ENCODE measurements at places on chromosomes 1 and 21.
A peak's percentile ranks its signal among the peaks of the same experiment; 100 is the strongest.

- no peak for DNase-seq
Measured at GRCh38 chr1:37724575-37724974, 32.3 kb downstream of the CDCA8 start.

GRCh38 chr1:170461762-170462384 lies 70.1 kb upstream of the GORAB start:
- no peak for DNase-seq

DNA sequence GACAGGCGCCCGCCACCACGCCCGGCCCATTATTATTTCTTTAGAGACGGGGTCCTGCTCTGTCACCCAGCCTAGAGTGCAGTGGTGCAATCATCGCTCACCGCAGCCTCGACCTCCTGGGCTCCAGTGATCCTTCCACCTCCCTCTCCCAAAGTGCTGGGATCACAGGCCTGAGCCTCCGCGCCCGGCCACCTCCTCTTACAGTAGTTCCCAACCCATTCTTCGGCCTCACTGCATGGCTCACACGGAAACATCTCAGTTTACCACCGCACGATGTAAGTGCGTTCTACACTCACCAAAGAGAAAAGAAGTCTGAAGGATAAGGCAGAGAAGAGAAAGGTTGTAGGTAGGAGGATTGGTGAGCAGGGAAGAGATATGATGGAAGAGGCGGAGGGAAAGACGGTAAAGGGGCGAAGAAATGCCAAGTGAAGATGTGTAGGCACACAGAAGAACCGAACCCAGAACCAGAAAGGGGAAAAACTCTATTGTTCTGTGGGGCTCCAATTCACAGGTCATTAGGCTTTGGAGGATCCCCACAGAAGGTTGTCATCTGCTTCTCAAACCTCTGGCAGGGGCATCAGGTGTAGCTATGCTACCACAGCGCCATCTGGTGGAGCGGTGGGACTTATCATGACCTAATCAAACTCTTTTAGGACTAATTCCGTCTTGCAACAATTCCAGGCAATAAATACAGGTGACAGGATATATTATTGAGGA lies 504.2 kb downstream of the SMYD3 start:
- DNase-seq, result peak; percentile 81

- no peak for DNase-seq
Measured at GRCh38 chr21:38780879-38781278, 24.9 kb upstream of the ETS2 start.

DNA sequence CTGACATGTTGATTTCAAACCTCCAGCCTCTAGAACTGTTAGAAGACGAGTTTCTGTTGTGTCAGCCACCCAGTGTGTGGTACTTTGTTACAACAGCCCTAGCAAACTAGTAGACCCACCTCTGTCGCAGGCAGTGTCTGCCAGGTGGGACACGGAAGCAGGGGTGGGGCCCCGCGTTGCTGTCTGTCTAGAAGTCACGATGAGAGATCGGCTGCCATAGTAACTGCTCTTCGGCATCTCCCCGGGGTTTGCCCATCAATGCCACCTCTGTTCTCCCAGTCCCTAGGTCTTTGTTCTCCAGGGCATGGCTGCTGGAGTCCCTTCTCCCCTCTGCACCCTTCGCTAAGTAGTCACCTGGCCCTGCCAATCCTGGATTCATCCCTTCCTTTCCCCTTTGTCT lies 15.2 kb upstream of the CLSTN1 start:
- no peak for DNase-seq

- no peak for DNase-seq
Measured at GRCh38 chr1:2027961-2028583, 8.9 kb downstream of the GABRD start.

DNA sequence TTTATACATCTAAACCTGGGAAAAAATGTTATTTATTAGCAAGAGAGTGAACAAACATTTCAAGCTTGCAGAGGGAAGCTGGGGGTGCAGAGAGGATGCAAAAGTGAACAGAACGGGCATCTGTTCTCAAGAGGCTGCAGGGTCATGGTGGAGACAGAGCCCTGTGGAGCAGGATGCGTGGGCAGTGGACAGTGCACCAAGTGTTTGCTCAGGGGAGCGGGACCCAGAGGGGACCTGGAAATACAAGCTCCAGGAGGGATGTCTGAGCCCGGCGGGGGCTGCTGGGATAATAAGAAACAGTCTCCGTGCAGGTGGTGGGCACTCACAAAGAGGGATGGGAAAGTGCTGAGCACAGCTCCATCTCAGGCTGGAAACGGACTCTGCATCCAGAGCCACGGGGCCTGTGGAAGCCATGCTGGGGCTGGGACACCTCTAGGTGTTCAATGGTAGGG lies 105.3 kb upstream of the SLC45A1 start:
- no peak for DNase-seq

- no peak for DNase-seq
Measured at GRCh38 chr1:6025269-6026094, 20.2 kb upstream of the KCNAB2 start.

- no peak for DNase-seq
Measured at GRCh38 chr21:15631342-15631741, 98.4 kb upstream of the USP25 start.

DNA sequence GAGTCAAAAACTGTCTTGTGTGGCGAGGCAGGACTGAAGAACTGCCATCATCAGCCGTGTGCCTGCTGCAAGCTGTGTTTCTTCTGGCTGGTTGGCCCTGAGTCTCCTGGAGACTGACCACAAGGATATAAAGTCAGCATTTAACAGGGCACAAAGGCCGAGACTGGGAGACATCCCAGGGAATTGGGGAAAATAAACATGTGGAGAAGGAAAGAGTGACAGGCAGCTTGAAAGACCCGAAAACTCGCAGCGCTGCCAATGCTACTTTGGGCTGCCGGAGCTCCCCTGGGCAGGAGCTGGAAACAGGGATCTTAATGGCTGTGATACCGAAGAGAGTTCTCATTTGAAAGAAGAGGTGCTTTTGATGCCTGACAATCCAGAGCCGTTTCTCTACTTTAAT lies 125.3 kb upstream of the HMGB4 start:
- DNase-seq, result no peak

Data from right renal pelvis (tissue), 4 donors.